Stimulated activated CD4-positive, alpha-beta T cell treated with anti-CD3 and anti-CD28 coated beads, Interleukin-15, amount 100 ng/mL, for 1 hour (primary cell): ENCODE measurements at places on chromosomes 6 and 20.

GRCh38 chr6:24899997-24900325, 35.8 kb downstream of the RIPOR2 start:
- no peak for DNase-seq

DNA sequence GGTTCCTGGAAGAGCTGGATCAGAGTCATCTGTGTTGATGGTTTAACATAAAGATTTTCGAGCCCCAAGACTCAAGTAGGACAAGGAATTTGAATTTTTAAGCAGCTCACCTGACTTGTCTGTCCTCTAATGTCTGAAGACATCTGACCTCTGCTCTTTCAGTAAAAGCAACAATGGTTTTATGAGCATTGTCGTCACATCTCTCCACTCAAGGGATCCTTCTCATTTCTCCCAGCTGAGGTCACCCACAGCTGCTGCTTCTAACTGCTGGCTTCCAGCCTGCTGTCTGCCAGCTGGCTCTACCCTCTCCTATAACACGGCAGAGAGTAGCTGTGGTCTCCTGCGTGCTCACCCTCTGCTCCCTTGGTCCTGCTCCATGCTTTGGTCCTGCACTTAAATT, 24.7 kb upstream of the HDAC2 start:
- DNase-seq: no peak

DNA sequence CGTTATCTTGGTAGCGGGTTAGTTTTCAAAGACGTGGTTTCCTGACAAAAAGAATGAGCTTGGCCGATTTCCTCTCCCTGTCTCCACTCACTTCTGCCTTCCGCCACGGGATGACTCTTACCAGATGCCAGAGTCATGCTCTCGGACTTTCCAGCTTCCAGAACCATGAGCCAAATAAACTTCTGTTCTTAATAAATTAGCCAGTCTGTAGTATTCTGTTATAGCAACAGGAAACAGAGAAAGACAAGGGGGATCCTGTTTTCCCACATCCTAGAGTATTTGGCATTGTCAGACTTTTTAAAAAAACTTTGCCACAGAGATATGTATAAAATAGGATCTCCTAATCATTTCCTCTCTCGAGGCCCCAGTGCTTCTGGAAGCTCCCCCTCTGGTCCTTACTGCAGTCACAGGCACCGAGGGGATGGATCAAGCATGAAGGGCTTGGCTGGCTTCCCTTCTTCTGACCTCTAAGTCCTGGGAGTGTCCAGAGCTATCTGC, 84.9 kb upstream of the NAA20 start:
- no peak for DNase-seq

DNA sequence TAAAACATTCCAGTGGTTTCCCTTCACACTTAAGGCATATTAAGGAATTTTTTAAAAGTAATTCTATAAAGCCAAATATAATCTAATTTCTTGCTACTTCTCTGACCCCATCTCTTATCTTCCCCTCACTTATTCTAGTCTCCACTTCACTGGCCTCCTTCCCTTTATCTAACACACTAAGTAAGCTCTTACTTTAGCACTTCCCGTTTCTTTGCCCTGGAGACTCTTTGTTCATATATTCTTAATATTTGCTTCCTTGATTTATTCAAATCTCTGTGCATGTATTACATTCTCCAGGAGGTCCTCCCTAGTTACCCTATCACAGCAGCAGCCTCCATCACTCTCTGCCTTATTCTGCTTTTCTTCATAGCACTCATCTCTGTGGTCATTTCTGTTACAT, 20.3 kb downstream of the GTPBP2 start:
- no peak for DNase-seq

- no peak for DNase-seq
Measured at GRCh38 chr20:36655004-36655403, 9.0 kb upstream of the SLA2 start.

DNA sequence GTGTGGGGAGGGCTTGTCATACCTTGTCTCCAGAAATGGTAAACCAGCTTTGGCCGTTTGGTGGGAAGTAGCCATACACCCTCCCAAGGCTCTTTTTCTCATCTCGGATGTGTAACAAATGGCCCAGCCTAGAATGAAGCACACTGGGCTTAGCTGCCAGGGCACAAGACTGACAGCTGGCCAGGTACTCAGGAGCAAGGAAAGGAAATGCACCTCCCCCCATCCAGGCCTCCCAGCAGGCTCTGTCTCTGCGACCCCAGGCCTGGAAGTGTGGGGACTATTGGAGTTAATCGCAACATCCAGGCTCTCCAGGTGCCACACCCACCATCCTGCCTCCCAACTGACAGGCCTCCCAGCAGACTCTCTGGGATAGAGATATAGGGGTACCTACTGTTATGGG, 43.0 kb downstream of the MRS2 start:
- no peak for DNase-seq

- no peak for DNase-seq
Measured at GRCh38 chr6:11043378-11043960, 636 bp downstream of the ELOVL2 start.

- DNase-seq: no peak
Measured at GRCh38 chr6:134466771-134467525, 149.0 kb upstream of the SGK1 start.

DNA sequence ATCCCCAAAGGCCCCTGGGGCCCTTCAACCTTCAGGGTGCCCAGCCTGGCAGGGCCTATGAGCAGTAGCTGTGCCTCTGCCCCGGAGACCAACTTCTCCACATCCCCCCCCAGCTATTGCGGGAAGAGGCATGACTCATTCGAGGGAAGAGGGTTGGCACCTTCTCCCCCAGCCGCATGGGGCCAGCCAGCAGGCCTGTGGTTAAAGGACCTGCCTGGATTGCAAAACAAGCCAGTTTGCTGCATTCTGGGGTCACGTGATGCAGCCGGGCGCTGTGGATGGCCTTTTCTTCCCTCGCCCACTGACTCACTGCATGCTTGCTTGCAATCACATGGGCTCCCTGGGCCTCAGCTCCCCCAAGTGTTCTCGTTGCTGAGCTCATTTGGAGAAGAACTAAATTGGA, 182.5 kb downstream of the MAFB start:
- no peak for DNase-seq

DNA sequence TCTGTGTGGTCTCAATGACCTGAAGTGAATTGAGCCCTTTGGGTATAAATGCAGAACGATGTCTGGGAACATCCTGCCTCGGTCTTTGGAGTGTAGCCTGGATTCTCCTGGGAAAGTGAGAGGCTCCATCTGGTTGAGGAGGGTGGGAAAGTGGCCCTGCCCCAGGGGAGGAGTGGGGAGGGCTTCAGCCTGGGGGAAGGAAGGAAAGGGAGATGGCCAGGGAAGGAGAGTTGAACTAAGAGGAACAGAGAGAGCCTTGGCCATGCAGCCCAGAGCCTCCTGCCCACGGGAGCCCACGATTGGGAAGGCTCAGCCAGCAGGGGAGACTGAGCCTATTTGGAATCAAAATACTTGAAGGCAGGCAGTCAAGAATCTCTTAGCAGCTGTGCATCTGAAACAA, 2.3 kb upstream of the EPB41L1 start:
- DNase-seq: no peak

GRCh38 chr6:3358413-3359100, 98.3 kb downstream of the SLC22A23 start:
- no peak for DNase-seq

GRCh38 chr6:80029470-80029869, 25.0 kb downstream of the TTK start:
- no peak for DNase-seq

DNA sequence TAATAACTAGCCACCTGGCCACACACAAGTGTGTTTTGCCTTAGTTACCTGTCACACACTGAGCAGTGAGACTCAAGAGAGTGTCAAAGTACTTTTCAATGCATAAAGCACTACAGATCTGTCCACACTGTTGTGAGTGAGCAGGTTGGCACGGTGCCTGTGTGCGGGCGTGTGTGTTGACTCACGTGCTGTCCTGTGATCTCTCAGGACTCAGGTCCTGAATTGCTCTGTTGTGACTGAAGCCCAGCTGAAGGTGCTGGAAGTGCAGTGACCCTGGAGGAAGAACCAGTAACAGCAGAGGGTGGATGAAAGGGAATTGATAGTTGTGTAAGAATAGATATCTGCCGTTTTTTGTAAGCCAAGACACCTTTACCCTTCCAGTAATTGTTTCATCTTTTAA, 18.3 kb downstream of the SLC16A10 start:
- no peak for DNase-seq

GRCh38 chr20:8246716-8247115, 114.7 kb downstream of the PLCB1 start:
- no peak for DNase-seq

- no peak for DNase-seq
Measured at GRCh38 chr6:120545353-120545752, 788.9 kb downstream of the TBC1D32 start.

GRCh38 chr20:44221368-44221954, 10.9 kb upstream of the OSER1 start:
- no peak for DNase-seq

GRCh38 chr6:138157986-138158638, 3.6 kb upstream of the ARFGEF3 start:
- no peak for DNase-seq

DNA sequence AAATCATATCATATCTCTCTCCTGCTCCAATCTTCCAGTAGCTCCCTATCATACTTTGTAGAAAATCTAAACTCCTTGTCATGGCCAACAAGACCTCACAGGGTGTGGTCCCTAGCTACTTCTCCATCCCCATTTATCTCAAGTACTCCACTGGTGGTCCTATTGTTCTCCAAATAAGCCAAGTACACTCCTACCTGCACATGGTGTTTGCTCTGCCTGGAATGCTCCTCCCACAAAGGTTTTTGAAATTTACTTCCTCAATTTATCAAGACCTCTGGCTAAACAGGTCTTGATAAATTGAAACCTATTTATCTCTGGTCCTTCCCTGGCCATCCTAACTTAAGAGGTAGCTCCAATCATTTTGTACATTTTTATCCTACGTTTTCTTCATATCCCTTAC, 12.1 kb downstream of the TMX4 start:
- no peak for DNase-seq

GRCh38 chr20:10832141-10832540, 158.3 kb upstream of the JAG1 start:
- no peak for DNase-seq

- no peak for DNase-seq
Measured at GRCh38 chr6:142954844-142955243, 9.9 kb upstream of the HIVEP2 start.

- DNase-seq: no peak
Measured at GRCh38 chr6:33816911-33817310, 13.1 kb upstream of the MLN start.

GRCh38 chr6:144036064-144036834, 28.2 kb upstream of the PLAGL1 start:
- DNase-seq: no peak

DNA sequence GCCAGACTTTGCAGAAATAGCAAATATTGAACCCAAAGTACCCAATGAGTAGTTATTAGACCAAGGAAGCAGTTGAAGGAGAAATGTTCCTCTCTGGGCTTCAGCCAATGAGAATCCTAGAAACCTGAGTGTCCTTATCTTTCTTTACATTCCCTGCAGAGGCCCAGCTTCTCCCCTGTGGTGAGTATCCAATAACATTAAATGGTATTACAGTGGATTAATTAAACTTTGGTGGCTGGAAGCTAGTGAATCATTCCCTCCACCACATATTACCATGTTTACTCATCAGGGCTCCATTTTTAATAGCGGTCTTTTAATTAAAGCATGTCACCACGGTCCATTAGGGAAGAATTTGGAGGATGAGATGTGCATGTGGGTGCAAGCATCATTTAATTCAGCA, 74.0 kb downstream of the UNC5CL start:
- DNase-seq: no peak

DNA sequence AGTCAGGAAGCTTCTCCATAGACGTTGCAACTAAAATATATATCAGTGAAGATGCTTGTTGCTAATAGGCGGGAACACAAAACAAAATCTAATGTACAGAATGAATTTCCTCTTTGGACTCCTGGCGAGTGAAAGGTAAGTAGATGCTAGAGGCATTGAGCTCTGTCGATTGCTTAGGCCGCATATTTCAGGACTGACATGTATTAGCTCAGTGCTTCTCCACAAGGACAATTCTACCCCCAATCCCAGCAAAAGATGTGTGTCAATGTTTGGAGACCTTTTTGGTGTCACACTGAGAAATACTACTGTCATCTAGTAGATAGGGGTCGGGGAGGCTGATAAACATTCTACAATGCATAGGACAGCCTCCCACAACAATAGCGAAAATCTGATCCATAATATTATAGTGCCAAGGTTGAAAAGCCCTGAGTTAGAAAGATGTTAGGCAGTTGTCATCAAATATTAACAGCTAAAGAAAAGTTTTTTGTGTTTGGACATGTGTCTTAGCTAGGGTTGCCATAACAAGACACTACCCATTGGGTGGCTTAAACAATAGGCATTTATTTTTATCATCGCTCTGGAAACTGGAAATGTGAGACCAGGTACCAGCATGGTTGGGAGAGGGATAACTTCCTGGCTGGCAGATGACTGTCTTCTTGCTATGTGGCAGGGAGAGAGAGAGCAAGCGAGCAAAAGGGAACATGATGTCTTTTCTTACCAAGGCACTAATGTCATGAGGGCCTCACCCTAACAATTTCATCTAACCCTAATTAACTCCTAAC, 48.0 kb upstream of the BCAS1 start:
- DNase-seq: no peak

GRCh38 chr6:128482642-128483041, 37.8 kb downstream of the PTPRK start:
- no peak for DNase-seq

DNA sequence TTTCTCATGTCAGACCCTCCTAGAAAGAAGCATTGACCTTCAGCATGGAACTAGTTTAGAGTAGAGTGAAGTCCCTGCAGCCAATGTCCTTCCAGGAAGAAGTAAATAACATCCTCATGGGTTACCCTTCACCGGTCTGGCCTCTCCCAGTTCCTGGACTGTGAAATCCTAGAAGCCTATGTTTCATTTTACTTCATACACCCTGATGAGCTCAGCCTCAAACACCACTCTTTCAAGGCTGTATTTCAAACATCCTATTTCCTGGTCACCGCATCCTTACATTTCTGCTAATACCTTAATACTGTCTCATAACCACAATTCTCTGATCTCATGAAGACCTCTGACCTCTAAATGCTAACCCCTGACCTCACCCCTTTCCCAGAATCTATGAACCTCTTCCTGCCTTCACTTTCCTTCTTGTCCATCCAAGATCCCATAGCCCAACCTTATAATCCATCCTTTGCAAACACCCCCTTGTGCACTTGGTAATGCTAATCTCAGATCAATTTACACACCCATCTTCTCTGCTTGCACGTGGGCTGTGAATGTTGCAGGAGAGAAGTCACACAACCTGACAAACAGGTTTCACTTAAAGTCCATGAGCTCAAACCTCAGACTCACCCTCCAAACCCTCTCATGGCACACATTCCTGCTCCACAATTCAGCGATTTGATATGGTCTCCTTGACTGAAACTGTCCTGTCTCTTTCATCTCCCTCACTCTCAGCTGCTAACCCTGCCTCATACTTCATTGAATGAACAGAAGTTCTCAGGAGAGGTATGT, 30.2 kb downstream of the SLC2A10 start:
- no peak for DNase-seq

DNA sequence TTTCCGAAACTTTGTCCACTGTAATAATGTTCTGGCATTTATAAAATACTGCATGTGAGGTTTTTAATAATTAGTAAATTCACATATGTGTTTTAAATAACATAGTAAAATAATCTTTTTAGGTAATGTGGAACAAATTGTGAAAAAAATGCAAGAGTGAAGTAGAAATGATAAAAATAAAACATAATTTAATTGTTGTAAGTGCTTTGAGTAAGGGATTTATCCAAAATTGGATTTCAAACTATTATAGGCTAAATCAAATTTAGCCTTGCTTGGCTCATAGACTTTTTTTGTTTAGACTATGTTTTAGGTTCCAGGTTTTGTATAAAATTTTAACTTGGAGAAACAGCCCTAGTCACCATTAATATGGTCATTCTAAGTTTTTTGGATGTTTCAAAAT, 1029.5 kb downstream of the PHF3 start:
- no peak for DNase-seq
